Stimulated activated CD4-positive, alpha-beta T cell treated with anti-CD3 and anti-CD28 coated beads, TNF-alpha, amount 100 ng/mL, for 1 hour (primary cell): ENCODE measurements at places on chromosomes 3 and 15.

- DNase-seq: no peak
Observed at GRCh38 chr3:14780927-14781507, 37.7 kb upstream of the FGD5 start.

DNA sequence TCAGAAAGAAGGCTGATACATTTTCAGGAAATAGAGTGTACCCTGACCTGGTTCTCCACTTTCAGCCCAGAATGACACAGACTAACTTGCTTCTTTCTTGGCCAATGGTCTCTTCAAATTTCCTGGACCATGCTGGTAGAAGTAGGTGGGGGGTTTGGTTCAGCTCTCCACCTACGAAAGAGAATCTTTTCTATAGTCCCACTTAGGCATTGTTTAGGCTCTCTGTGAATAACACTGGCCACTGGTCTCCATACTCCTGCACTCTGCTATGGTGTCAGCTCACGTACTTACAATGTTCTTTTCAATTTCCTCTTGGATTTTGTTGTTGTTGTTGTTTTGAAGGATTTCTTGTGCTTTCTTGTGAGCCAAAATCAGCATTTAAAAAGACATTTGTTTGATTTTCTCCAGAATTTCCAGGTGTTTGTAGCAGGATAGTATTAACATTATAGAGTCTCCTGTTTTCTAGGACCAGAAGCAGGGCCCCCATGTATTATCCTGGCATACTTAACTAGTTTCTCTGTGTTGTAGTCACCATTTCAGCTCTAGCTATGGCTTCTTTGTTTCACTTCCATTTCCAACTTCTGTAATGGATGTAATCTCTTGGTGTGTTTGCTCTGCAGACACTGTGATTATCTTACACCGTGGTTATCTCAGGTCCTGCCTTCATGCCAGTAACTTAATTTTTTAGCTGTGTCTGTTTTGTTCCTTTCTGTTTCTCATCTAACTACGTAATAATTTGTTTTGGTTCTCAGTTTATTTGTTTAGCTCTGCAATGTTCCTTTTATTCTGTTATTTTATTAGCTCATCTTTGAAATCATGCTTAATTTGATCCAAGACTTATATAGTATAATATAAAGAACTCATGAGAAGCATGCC lies 61.4 kb downstream of the CHRNA7 start:
- DNase-seq: no peak

- DNase-seq: no peak
Observed at GRCh38 chr15:99095626-99096025, 9.3 kb upstream of the SYNM start.

- DNase-seq: no peak
Observed at GRCh38 chr15:92914768-92915221, 14.7 kb downstream of the CHD2 start.

DNA sequence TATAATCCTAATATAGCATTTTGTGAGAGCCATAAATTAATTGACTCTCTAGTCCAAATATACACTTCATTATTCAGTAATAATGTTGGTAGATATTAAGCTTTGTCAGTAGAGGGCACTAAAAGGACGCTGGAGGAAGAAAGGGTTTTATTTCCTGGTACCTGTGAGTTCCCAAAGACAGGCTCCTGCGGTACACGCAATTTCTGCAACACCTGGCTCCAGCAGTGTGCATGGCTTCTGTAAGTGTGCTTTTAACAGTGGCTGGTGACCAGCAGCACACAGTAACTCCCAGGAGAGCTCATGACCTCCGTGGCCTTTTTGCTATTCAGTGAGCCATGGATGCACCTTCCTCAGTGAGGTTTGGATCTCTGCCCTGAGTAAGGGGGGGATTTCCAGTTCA lies 338.3 kb upstream of the ZNF385D start:
- DNase-seq: no peak

DNA sequence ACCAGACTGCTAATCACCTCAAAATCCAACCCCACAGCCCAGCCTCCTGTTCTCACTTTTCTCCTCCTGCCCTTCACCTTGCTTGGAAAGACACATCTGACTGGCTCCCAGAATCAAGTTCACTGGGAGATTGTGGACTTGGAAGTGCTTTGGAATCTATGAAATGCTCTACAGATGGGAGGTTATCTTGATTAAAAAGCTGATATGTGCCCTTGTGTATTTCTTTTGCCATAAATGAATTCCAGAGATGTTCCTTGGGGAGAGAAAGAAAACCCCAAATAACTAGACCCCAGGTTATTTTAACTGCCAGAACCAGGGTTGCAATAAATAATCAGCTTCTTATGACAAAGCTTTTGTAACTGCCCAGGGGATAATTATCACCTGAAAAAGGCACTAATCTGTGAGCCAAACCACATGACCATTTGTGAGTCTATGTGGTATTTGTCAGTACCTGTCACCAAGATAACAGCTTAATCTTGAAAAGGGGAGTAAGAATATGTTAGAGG lies 21.7 kb upstream of the ARHGEF3 start:
- no peak for DNase-seq

- DNase-seq: no peak
Observed at GRCh38 chr3:153096731-153097131, 65.3 kb upstream of the RAP2B start.

GRCh38 chr3:47047673-47048072 lies 68.2 kb downstream of the NBEAL2 start:
- DNase-seq: no peak
